ENCODE measurements at places on chromosomes 13 and 19.

- no peak for DNase-seq
Observed at GRCh38 chr19:17836530-17836929, 11.3 kb downstream of the JAK3 start.

DNA sequence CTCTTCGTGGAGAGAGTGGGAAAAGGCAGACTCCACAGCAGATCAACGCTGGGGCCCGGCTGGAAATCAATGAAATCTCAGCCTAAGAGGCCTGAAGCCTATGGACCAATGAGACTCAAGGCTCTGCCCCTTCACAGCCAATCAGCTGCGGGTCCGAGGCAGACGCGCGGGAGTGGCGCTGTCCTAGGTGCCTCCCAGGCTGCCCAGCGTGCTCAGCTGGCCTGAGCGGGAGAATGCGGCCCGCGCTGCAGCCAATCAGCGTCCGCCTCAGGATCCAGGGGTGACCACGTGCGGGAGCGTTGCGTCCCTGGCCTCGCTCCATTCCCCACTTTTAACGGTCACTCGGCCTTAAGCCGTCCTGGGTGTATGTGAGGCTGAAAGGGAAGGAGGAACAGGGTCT, at the start of gene ZBTB32:
Gene ZBTB32 (plus strand): TSS at position 341 of the 400 bp plus-strand sequence. CDS start 10,069 bp downstream, outside the sequence.
- DNase-seq: peak; percentile 21

DNA sequence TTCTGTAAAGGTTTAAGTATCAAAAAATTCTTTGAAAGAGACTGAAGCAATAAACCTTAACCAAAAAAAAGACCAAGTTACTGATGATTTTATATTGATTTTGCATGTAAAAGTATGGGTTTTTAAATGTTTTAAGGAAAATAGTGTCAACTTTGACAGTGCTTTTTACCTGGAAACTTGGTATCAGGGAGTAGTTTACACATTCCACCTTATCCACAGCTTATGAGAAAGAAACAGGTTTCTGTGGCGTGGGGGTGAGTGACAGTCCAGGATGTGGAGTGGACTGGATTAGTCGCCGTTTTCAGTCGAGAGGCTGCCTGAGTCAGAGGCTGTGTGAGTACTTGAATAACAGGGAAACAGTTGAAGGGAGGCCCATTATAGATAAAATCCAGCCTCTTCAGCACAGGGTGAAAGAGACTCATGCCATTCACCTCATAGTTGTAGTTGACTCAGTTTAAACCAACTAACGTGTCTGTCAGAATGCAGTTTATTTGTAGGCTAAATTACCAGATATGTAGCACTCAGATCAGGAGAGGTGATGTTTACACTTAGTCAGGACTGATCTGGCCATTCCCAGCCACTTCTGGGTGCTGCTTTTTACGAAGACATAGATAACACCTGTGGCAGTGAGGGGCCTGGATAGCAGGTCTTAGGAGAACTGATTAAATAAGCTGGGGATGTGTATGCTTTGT, 595 bp upstream of the GPR183 start:
- DNase-seq: no peak

- DNase-seq: no peak
Observed at GRCh38 chr13:44697058-44697457, 120.9 kb upstream of the TSC22D1 start.

- DNase-seq: no peak
Observed at GRCh38 chr13:90455823-90456222, 891.7 kb upstream of the MIR17HG start.

- DNase-seq: no peak
Observed at GRCh38 chr19:33366897-33367296, 6.6 kb upstream of the CEBPG start.

GRCh38 chr19:1310853-1311180, 25.1 kb downstream of the EFNA2 start:
- DNase-seq: no peak

- no peak for DNase-seq
Observed at GRCh38 chr13:50299546-50300249, 284.5 kb downstream of the KCNRG start.

DNA sequence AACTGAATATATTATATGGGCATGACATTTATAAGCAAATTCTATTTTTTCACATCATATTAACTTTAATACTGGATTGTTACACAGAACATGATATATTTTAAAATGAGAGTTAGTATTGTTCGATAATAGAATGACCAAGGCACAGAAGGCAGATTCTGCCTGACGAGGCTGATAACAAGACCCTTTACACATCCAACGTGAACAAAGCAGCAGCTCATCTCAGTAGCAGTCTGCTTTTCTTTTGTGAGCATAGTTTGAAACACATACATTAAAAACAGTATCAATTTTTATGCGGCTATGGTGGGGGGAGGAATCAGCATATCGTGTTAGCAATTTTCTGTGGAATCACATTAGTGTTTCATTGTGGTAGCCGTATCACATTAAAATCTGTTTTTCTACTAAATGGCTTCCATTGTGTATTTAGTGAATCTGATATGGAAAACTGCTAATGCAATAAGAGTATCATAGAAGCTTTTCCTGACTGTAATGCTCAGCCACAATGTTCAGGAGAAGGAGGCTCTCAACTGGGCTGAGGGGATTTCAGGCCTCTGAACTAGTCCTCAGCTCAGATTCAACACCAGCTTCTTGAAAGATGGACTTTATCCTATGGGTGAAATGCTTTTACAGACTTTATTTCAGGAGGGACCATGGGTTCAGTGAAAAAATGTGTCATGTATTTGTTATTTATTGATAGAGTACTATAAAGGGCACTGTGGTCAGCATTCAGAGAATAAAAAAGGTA, 4.0 kb downstream of the SMAD9 start:
- no peak for DNase-seq

- no peak for DNase-seq
Observed at GRCh38 chr19:55704494-55705245, 29.6 kb downstream of the EPN1 start.

DNA sequence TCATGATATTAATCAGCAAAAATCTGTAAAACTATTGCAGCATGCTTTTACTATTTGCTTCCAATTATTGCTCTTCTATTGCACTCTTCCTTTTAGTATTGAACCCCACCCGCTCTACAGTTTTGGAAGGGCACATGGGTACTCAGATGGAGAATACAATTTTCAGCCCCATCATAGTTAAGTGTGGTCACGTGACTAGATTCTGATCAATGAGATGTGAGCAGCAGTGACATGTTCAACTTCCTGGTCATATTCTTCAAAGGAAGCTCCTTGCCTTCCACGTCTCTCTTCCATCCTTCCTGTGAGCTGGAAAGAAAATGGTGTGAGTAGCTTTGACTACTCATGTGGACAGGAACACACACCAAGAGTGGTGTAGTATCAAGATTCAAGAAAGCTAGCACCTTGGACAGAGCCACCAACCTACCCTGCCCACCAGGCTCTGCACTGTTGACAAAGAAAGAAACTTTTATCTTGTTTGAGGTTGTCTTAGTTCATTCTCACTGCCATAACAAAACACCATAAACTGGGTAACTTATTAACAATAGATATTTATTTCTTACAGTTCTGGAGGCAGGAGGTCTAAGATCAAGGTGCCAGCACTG, 3.8 kb upstream of the FGF14 start:
- DNase-seq: no peak

GRCh38 chr13:20192158-20192835, 441 bp downstream of the GJB2 start:
- no peak for DNase-seq

DNA sequence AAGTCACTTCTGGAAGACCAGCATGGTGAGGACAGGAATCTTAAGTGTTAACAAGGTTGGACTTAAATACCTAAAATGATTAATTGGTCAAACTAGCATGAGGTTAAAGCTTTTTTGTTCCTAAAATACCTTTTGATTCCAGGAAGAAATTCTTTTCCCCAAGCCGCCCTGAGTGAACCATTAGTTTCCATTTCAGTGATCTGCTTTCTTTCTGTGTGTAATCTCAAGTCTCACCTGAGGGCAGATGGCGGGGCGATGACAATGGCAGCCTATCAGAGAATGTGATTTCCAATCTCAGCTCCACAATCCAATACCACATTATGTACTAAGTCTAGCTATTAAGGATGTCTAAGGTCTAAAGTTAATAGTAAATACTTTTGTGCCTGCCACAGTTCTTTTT, 390.9 kb upstream of the SGCG start:
- DNase-seq: no peak

DNA sequence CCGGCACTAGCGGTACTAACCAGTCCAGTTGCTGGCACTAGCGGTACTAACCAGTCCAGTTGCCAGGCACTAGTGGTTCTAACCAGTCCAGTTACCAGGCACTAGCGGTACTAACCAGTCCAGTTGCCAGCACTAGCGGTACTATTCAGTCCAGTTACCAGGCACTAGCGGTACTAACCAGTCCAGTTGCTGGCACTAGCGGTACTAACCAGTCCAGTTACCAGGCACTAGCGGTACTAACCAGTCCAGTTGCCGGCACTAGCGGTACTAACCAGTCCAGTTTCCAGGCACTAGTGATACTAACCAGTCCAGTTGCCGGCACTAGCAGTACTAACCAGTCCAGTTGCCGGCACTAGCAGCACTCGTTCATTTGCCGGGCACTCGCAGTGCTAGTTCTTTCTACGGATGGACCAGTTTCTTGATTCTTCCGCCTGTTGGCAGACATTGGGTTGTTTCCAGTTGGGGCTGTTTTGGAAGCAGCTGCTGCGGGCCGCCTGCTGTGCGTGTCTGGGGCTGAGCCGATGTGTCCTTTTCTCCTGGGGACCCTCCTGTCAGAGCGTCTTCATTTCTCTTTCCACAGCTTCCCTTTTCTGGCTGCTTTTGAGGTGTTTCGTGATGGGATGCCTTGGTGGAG, 123.4 kb upstream of the MCF2L start:
- DNase-seq: no peak

GRCh38 chr13:32262165-32262564, 53.0 kb downstream of the ZAR1L start:
- DNase-seq: no peak

- no peak for DNase-seq
Observed at GRCh38 chr19:44613295-44614178, at the start of gene IGSF23. IGSF23 (plus strand) TSS chr19:44613563; CDS start chr19:44613646, 83 bp downstream.
